ENCODE measurements at places on chromosomes 5 and 9.

DNA sequence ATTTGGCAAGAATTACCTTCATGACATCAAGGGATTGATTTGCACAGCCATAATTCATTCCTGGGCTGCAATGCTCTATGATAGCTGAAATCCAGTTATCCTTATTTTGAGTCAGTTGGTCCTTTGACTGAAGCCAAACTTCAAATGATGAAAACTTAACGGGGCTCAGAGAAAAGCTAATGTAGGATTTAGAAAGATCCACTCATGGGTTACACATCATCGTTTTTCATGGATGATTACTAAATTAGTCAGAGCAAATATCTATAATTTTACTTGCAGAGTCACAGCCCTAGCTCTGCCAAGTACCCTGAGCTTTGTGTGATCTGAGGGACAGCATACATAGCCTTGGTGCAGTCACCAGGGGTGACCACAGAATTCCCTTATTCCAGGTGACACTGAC, 27.3 kb upstream of the MUSK start:
- DNase-seq: no peak

DNA sequence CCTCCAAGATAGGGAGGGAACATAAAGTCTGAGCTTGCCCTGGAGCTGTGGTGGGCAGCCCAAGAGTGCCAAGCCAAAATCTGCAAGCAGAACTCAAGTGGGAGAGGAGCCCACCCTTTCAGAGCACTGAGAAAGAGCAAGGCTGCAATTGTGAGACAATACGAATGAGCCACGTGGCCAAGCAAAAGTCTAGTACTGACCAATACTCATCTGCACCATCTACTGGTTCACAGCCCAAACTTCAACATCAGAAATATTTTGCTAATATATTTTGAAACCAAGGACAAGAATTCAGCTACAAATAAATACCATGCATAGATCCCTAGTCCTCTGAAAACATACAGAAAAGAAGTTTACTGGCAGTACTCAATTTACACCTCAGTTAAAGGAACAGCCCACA, 696.2 kb upstream of the COX7C start:
- DNase-seq: no peak

- DNase-seq: no peak
Measured at GRCh38 chr5:58246461-58246944, 213.4 kb downstream of the PLK2 start.

- no peak for DNase-seq
Measured at GRCh38 chr5:43804723-43805122, 201.7 kb downstream of the NNT start.

DNA sequence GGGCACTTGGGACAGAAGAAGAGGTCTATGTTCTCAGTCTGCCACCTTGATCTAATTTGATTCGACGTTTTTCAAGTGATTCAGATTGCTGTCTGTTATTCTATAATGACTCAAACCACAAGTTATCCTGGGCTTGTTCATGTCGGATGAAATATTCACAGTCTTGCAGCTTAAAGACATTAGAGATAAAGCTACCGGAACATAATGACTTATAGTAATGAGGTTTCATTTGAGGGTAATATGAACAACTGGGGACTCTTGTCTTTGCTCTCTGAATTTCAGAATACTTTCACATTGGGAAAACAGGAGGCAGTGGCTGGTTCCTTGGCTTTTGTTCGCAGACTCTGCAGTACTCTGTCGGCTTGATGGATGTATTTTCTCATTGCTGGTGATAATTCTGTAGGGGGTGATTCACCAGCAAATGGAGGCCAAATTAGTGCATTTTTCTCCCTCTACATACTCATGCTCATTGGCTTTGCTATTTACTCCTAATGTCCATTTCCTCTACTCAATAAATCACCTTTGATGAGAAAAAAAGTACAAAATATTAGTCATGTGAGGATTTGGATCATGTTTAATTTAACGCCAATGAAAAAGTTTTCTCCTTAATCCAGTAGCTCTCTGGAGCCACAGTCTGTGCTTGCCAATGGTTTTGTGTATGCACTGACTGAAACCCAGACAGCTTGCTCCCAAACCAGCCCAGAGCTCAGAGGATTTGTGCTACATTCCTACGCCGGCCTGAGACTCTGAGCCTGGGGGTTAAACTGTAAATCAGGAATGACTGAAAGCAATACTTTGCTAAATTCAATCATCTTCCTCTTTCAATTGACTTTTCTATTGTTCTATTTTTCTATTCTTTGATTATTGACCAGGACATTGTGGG, 154.7 kb upstream of the ANKH start:
- no peak for DNase-seq

- DNase-seq: no peak
Measured at GRCh38 chr5:143241892-143242291, 161.6 kb downstream of the NR3C1 start.

GRCh38 chr9:90423661-90424193, 218.9 kb downstream of the DIRAS2 start:
- no peak for DNase-seq

- DNase-seq: no peak
Measured at GRCh38 chr9:37667706-37668105, 17.0 kb downstream of the FRMPD1 start.

DNA sequence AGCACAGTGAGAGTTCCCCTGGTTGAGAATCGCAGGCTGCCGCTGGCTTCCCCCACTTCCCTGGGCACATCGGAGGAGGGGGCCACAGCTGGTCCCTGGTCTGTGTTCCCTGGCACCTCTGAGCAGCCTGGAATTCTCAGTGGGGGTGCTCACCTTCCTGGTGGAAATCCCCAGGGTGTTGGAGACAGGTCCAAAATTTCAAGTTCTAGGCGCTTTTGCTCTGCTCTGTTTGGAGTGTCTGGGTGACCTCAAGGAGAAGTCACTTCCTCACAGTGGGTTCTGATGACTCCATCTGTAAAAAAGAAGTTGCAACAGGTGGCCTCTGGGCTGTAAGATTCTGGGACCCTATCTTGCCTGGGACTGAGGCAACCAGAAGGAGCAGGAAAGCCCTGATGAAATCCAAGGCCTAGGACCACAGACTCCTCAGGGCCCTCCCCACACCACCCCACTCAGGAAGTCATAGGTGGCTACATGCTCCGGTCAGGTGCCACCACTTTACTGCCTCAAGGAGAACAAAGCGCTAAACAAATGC, at the start of gene TRAF1:
TSS of gene TRAF1 (minus strand) at position 400 of the 532 bp plus-strand sequence. CDS start 721 bp downstream, outside the sequence.
- DNase-seq: no peak

- DNase-seq: no peak
Measured at GRCh38 chr5:153660919-153661318, 170.4 kb downstream of the GRIA1 start.

DNA sequence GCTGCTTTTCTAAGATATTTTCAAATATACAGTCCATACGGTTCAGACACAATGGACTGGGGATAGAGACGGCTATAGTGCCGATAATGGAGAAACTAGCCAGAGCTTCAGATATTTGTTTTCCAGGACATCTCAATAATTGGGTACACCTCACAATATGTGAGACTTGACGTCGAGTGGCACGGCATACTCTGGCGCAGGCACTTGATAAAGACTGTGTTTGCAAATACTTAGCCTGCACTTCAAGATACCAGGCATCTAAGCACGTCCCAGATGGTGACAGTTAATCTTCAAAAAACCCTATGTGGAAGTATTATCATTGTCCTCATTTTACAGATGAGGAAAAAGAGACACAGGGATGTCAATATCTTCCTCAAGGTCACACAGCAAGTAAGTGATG, 48.5 kb downstream of the SEMA5A start:
- no peak for DNase-seq

- no peak for DNase-seq
Measured at GRCh38 chr5:108814551-108814950, 66.9 kb downstream of the FER start.

GRCh38 chr5:73188764-73189531, 16.0 kb downstream of the TMEM174 start:
- no peak for DNase-seq

- no peak for DNase-seq
Measured at GRCh38 chr9:20844916-20845315, 160.9 kb downstream of the FOCAD start.

DNA sequence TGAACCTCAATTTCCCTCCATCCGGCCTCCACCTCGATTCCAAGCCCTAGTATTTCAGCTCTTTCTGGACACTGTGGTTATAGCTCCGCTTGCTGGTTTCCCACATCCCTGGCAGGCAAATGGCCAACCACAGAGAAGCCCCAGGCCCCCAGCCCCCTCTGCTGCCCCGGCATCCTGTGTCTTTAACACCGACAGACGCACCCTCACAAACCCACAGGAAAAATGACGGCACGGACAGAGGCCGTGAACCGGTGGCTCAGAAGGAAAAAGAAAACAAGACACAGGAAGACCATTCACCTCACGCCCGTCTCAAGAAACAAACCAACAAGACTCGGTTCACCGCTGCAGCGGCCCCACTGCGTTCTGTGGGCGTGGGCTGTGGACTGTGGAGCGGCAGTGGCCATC, 1.5 kb upstream of the CLIC3 start:
- DNase-seq: no peak

GRCh38 chr9:129633207-129633606, 7.2 kb downstream of the NTMT1 start:
- DNase-seq: no peak

DNA sequence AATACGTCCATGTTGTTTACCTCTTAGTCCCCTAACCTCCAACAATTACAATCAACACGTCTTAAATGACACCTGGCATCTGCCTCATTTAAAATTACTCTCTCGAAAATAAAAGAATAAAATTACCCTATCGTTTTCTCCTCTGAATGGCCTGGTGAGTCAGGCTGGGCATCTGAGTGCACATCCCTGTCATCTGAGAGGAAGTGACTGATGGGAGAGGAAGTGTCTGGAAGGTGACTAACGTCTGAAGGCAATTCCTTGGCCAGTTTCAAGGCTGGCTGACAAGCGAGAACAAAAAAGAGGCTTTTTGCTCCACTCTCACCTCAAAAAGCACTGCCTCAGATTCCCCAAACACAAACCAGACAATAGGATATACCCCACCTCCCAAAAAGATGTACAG, 57.7 kb downstream of the MAPKAP1 start:
- no peak for DNase-seq

- no peak for DNase-seq
Measured at GRCh38 chr9:79858508-79858907, 286.7 kb downstream of the TLE4 start.

- DNase-seq: no peak
Measured at GRCh38 chr9:75414371-75415160, 326.3 kb downstream of the OSTF1 start.

DNA sequence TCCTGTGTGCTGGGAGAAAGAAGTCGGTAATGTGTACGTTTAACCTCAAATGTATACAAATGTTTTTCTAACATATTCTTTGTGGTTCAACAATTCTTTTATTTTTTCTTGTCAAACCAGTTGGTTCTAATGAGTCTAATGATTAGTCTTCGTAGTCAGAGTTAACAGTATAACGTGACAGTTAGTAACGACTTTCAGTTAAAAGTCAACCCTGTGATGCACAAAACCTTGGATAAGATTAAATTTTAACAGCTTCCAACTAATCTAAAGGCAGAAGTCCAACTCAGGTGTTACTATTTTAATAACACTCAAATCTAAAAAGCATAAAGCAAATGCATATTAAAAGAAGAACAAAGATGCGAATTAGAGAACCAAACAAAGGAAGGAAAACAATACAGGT, 47.0 kb downstream of the SEMA6A start:
- no peak for DNase-seq

- DNase-seq: no peak
Measured at GRCh38 chr5:87776785-87777184, 364.1 kb upstream of the CCNH start.

DNA sequence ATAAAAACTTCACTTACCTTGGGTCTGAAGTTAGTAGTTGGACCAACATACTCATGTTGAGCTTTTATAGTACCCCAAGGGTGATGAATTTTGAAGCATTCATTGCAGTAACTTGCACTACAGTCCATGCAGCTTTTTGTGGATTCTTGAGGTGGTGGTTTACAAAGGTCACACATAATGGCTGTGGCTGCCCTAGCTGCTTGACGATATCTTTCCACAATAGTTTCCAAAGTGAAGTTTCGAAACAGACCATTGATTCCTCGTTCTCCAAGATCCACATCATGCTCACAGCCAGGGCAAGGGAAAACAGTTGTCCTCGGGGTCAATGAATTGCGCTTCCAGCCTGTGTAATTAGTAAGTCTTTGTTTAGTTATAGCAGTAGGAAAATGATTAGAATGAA, 22.7 kb downstream of the TRIM36 start:
- no peak for DNase-seq

- DNase-seq: no peak
Measured at GRCh38 chr9:131868766-131869165, 128.9 kb upstream of the RAPGEF1 start.

GRCh38 chr5:173689737-173690360, 73.4 kb upstream of the BOD1 start:
- DNase-seq: no peak

DNA sequence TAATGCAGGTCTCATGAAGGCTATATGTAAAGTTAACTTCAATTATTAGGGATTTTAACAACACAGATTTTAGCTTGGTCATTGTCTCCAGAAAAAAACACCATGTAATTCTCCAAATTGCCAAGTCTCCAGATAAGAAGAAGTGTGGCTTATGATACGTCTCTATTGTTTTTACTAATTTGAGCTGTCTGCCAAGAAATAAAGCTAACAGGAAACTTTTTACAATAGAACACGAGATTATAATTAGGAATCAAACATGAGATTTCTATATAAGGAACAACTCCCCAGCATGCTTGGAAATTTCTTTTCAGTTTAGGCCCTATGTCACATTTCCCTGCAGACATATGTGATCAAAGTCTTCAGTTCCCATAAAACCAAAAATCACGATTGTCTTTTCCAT, 142.7 kb downstream of the MCTP1 start:
- no peak for DNase-seq

GRCh38 chr5:50559955-50560354, 106.5 kb upstream of the PARP8 start:
- no peak for DNase-seq

GRCh38 chr5:99607124-99607523, 678.3 kb upstream of the CHD1 start:
- DNase-seq: no peak

- no peak for DNase-seq
Measured at GRCh38 chr5:30581198-30581935, 612.1 kb upstream of the CDH6 start.

GRCh38 chr5:111720333-111720890, 36.6 kb downstream of the NREP start:
- no peak for DNase-seq

DNA sequence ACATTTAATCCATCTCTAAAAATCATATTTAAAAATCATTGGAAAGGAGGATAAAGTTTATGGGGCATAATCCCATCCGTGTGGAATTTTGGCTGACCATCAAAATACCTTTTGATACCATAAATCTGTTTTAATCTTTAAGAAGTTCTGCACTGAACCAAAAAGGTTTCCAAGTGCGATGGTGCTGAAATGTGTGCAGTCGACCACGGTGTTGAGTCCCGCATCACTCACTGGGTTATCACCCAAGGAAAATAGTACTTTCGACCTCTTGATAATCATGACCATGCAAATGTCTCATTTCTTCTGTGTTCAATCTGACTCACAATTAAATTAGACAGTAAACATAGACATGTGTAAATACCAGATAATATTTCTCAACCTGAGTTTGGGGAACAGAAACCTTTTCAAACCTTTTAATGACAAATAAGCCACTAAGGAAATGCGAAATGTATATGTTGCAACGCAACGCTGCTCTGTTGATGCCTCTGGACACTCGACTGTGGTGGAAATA, 62.0 kb upstream of the CDH6 start:
- no peak for DNase-seq
